ENCODE measurements at places on chromosomes 6 and 20. TPM values are rescaled to one million over a fixed set of nuclear protein-coding genes. Genes with fewer than 3 reads are reported as not detected.

Gene DYNLT2
- 1.1 TPM for total RNA-seq

Gene EBF4
- total RNA-seq: 1.1 TPM

Gene DDX43
- total RNA-seq: 14.4 TPM

Gene ARMC12
- total RNA-seq: not detected

Gene VEGFA
- 386 TPM for total RNA-seq

Gene IL17F
- not detected for total RNA-seq

Gene SLC16A10
- 0.43 TPM for total RNA-seq

Gene DSP
- total RNA-seq: 0.22 TPM

Gene HRH3
- total RNA-seq: not detected

Gene DYNLT1
- 78.1 TPM for total RNA-seq

Gene LY6G6C
- total RNA-seq: not detected

Gene NCOA6
- total RNA-seq: 11.2 TPM

Gene RXRB
- 23.5 TPM for total RNA-seq

Gene LIN28B
- total RNA-seq: 34.4 TPM

Gene NRSN2
- 33.5 TPM for total RNA-seq

Gene TINAG
- not detected for total RNA-seq

Gene MEP1A
- not detected for total RNA-seq

Gene NKX2-2
- not detected for total RNA-seq

Gene DPPA5
- total RNA-seq: not detected

Gene BEND6
- total RNA-seq: 6.9 TPM

Gene TGM3
- not detected for total RNA-seq

Gene SRMS
- total RNA-seq: not detected

Gene MYL9
- 127 TPM for total RNA-seq

Gene PRIM2
- 61.8 TPM for total RNA-seq

Gene DUSP15
- total RNA-seq: not detected

Gene CENPW
- total RNA-seq: 8.0 TPM

Gene GPX5
- total RNA-seq: not detected

Gene SLC17A3
- not detected for total RNA-seq

Gene ZFP57
- total RNA-seq: not detected

Gene ENPP5
- total RNA-seq: 0.14 TPM

Gene ATP6V1G2
- 1.5 TPM for total RNA-seq

Gene HLA-DOB
- total RNA-seq: not detected

Gene PLN
- not detected for total RNA-seq

Gene SYCP2L
- not detected for total RNA-seq

Gene SMIM13
- total RNA-seq: 15.3 TPM

Gene NDUFAF5
- 11.2 TPM for total RNA-seq

Gene FLRT3
- total RNA-seq: 4.4 TPM
